ENCODE measurements at places on chromosomes 5 and 9.

DNA sequence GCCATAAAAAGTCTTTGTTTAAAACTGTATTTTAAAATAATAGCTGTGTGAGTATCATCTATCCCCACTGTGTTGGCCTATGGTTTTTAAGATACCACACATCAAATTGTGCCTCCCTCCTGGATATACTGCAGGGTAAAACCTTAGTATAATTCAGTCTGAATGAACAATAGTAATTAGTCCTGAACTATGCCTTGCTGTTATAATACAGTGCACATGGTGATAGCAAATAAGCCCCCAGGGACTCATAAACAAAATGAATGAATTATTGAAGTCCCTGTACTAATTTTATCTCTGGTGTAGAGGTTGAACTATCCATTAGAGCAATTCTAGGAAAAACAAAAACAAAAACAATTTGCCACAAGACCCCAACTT is 142.7 kb upstream of the ADAMTSL1 start:
- DNase-seq = no peak

DNA sequence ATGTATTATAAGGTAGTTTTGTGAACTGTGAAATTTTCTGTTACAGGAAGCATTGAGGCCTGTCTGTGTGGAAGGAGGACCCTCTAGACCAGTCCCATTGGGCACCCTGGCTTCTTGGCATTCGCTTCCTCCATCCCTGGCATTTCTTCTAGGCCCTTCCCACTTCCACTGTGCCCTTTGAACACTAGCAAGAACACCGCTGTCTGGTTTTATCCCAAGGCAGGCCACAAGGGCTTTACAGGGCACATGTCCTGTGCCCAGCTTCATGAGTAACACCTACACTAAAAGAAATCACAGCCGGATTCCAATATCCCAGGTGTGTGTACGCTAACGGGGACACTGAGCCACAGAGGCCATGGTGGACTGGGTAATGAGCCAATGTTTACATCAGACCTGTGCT is 99.8 kb downstream of the ADRB2 start:
- DNase-seq = no peak

GRCh38 chr9:133304477-133305377 is 29.7 kb upstream of the ABO start:
- DNase-seq = no peak

DNA sequence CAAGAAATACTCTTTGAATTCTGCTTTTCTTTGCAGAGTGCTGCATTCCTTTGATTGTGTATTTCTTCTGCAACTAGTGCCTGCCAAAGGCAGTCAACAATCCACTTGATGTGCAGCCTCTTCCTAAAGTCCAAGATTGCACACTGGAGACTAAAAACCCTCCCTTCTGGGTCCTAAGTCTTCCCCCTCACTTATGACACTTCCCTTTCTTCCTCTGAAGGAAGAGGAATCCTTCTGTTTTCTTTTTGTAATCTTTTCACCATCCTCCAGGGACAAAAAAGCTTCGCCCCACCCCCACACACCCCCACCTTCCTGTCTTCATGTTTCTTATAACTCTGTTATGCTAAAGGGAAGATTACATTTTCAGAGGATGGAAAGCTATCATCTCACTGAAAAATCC is 39.9 kb downstream of the WDR36 start:
- no peak for DNase-seq

GRCh38 chr5:10351199-10351905 is 2.1 kb upstream of the MARCHF6 start:
- no peak for DNase-seq

DNA sequence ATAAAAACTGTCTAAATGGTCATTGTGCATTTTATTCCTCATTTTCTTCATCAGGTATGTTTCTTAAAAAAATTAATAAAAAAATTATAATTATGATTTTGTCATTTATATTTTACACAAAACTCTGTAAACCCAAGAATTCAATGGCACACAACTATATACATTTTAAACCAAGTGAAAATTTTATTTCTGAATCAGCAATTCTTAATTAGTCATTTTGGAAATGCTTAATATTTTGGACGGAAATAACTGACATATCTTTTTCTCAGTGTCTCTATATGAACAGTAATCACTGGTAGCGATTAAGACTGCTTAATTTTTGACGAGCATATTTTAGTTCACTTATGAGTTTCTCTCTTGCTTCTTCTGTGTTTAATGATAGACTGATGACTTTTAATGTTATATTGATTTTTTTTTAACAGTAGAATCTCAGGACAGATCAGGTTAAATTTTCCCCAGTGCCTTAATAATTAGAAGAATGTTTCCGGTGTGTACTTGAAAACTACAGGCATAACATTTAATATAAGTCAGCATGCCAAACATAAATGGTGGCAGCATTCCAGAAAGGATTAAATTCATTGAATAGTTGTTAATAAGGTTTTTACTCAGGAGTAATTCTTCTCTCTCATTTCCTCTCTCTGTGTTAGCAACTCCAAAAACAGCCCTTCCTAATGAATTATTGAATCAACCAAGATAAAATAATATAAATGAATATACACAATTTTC is 644.7 kb upstream of the CDH6 start:
- peak; percentile 72 for DNase-seq

- no peak for DNase-seq
Measured at GRCh38 chr5:171355302-171355724, 32.3 kb upstream of the NPM1 start.

GRCh38 chr5:150789943-150790611 is 11.5 kb downstream of the SMIM3 start:
- DNase-seq = no peak

DNA sequence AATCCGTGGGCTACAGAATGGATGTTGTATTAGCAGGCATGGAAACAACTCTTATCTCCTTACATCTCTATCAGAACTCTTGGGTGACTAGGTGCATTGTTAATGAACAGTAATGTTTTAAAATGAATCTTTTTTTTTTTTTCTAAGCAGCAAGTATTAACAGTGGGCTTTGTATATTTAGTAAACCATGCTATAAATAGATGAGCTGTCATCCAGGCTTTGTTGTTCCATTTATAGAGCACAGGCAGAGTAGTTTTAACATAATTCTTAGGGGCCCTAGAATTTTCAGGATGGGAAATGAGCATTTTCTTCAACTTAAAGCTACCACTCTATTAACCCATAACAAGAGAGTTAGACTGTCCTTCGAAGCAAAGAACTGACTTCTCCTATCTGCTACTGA is 233.7 kb upstream of the ADAMTSL1 start:
- no peak for DNase-seq

DNA sequence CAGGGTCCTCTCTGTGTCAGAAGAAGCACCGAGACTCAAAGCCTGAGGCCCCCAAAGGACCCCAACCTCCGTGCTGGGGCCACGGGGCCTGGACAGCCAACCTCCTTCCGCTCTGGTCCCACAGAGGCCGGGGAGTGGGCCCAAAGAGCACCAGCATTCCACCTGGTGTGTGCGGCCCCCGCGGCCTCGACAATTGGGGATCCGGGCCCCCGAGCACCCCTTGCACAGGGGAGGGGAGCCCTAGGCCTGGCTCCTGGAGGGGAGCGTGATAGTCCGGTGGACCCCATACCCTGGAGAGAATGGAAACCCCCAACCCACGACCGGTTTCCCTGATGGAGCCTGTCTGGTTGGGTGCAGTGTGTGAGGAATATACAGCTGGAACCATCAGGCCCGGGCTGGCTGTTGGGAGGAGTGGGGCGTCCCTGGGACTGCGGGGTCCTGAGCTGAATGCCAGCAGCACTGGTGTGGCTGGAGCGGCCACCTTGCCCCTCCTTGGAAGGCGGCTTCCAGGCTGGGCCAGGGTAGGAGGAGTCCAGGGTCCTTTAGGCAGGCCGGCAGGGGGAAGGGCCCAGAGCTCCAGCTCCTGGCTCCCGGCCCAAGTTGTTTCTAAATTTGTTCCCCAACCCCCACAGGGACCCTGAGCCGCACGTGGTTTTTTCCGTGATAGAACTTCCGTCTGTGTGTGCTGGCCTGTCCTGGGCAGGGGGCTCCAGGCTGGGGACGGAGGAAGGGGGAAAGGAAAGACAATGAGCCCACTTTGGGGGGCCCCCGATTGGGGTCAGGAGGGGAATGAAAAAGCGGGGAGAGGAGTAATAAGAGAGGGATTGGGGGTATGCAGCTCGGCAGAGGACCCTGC is 825 bp upstream of the TOR4A start:
- DNase-seq = no peak

DNA sequence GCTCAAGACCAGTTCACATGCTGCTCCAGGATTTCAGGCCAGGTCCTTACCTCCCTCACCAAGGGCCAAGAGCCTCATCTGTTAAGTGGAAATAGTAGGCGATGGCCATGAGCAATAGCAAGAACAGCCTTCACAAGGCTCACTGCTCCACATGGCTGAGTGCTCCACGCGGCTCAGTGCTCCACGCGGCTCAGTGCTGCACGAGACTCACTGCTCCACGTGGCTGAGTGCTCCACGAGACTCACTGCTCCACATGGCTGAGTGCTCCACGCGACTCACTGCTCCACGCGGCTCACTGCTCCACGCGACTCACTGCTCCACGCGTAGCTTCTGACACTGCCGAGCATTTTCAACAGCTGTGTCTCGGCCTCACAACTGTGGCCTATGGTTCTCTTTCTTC is 36.4 kb upstream of the ADAMTS2 start:
- DNase-seq = no peak

GRCh38 chr5:93924628-93925027 is 183.2 kb upstream of the POU5F2 start:
- DNase-seq = no peak

DNA sequence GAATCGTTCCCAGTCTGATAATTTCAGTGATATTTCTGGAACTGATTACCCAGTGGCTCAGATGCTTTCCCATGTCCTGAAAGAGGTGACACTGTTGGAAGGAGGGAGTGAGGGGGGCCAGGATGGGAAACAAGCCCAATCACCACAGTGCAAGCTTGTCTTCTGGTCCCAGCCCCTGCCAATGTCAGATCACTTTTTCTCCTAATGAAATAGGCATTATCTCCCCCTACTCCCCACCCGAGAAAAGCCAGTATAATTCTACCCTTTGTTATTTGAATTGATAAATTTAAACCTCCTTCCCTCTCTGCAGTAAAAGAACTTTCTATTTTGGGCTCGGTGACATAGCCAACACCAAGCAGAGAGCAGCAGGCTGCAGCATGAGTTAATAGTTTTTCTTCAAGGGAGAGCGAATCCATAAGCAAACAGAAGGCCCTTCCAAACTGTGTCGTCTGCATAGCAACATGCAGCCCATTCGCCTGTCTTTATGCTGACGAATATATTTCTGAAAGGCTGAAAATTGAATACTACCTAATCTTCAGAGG is 14.6 kb upstream of the PPP2CA start:
- DNase-seq = no peak

DNA sequence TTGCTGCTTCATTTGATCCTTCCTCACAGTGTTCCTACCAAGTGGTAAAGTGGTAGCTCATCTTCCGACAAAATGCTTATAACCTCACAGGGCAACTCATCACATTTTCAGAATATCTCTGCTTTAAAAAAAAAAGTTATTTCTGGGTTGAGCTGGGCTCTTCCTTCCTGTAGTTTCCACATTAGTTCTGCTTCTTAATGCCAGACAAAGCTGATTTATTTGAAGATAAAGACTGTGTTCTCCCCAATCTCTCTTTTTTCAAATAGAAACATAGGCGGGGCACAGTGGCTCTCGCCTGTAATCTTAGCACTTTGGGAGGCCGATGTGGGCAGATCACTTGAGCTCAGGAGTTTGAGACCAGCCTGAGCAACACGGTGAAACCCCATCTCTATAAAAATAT is 273.1 kb downstream of the ACTL7B start:
- DNase-seq = no peak

GRCh38 chr5:52943285-52943684 is 45.9 kb upstream of the ITGA2 start:
- no peak for DNase-seq

- DNase-seq = no peak
Measured at GRCh38 chr5:162719720-162720119, 652.1 kb downstream of the GABRG2 start.

GRCh38 chr5:53035868-53036381 is 46.8 kb downstream of the ITGA2 start:
- no peak for DNase-seq

DNA sequence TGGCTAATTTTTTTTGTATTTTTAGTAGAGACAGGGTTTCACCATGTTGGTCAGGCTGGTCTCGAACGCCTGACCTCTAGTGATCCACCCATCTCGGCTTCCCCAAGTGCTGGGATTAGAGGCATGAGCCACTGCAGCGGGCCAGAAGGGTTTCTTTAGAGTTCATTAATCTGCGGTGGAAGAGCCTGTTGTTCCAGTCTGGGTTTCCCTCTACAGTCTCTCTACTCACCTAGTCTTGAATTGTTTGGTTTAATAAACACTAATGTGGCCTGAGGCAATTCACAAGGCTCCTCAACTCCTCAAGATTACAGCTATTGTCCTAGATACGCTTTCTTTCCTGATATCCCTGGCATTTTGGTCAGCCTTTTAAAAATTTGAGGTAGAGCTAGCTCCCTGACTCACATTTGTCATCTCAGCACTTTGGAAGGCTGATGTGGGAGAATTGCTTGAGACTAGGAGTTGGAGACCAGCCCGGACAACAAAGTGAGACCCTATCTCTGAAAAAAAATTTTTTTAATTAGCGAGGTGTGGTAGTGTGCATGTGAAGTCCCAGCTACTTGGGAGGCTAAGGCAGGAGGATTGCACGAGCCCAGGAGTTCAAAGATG is 4.6 kb upstream of the SAR1B start:
- DNase-seq = no peak

DNA sequence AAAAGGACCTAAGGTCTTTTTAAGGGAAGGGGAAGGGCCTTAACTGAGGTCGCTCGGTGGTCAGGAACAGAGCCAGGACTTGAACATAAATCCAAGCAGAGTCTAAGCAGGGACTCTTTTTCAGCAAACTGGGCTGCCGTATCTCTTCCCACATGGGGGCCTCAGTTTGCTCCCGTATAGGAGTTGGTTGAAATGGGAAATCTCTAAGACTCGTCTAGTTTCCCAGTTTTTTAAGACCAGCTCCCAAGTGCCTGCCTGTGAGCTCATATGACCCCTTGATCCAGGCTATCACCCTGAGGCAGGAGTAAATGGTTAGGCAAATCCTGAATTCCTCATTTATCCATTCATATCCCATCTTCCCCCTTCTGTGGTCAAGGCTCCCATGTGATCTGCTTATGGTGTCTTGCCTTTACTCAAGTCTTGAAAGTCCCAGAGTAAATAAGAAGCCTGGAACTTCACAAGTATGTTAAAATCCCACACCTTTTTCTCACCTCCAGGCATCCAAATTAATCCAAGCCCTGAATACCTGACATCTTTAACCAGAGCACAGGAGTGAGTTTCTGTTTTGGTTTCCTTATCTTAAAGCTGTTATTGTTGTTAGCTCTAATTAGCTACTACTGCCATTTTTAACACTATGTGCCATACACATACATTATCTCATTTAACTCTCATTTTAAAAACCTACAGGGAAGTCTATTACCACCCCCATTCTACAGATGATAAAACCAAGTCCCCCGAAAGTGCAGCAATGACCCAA is 3.0 kb downstream of the ARSI start:
- no peak for DNase-seq
